Natural killer cell treated with Interleukin-12 subunit alpha and Interleukin-12 subunit beta and Interleukin-15 and Interleukin-18, amount 100 ng/mL, for 72 hours (primary cell): ENCODE measurements at places on chromosomes 3 and 15. TPM values are rescaled to one million over a fixed set of nuclear protein-coding genes. Genes with fewer than 3 reads are reported as not detected.

Gene ADAMTS7
- 0.19 TPM for total RNA-seq

DNA sequence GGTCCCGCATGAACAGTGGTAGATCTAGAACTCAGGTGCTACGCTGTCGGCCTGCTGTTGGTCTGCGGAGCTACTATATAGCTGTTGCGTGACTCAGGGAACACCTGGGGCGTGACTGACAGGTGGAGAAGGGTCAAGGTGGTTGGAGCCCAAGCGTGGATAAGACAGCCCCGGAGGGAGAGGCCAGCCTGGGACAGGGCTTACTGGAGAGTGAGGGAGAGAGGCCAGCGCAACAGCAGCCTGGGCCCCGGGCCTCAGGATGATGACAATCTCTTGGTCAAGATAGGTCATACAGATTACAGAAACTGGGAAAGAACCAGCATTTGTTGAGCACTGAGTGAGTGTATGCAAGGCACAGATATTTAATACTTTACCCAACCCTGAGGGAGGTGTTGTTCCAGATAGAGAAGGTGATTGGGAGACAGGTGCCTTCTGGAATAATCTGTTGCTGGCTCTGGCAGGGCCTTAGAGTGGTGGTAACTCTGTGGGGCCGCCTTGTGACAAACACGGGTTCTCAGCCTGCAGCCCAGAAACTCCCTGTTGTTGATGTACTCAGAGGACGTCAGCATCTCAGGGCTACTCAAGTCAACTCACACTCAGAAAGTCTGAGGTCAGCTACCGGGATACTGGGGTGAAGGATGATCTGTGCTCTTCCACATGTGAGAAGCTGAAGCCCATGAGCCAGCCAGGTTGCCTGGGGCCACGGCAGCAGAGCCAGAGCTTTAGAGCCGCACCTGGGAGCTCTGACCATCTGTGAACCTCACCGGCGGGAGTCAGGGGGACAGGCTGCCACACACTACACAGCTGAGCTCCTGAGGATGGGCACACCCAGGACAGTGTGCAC, 265.4 kb upstream of the HES1 start:
- DNase-seq: no peak

Gene NR2E3
- not detected for total RNA-seq

DNA sequence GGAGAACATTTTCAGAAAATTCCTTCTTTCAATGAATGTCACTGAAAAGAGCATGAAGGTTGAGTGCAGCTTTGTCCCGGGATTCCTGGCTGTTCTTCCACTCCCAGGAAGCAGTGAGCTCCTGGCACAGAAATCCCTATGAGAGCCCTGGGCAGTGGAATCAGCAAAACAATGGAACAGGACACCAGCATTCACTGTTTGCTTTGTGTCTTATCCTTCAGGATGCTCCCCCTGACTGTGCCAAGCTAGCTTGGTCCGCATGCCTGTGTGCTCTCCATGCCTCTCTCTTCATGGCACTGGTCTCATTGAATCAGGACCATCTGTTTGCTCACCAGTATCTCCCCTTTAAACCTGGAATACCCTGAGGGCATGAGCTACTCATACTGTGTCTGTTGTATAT, 102.0 kb upstream of the GADL1 start:
- no peak for DNase-seq

- DNase-seq: no peak
Observed at GRCh38 chr15:93294896-93295295, 205.9 kb upstream of the RGMA start.

- DNase-seq: no peak
Observed at GRCh38 chr3:11636394-11636770, 7.3 kb downstream of the VGLL4 start.

Gene ITIH3
- total RNA-seq: not detected

GRCh38 chr3:14371573-14372474, 30.6 kb upstream of the SLC6A6 start:
- DNase-seq: no peak

- no peak for DNase-seq
Observed at GRCh38 chr3:153173758-153174516, 11.9 kb downstream of the RAP2B start.

Gene PLS1
- total RNA-seq: 4.0 TPM

Gene SEMA6D
- not detected for total RNA-seq

Gene C3orf33
- 1.7 TPM for total RNA-seq

DNA sequence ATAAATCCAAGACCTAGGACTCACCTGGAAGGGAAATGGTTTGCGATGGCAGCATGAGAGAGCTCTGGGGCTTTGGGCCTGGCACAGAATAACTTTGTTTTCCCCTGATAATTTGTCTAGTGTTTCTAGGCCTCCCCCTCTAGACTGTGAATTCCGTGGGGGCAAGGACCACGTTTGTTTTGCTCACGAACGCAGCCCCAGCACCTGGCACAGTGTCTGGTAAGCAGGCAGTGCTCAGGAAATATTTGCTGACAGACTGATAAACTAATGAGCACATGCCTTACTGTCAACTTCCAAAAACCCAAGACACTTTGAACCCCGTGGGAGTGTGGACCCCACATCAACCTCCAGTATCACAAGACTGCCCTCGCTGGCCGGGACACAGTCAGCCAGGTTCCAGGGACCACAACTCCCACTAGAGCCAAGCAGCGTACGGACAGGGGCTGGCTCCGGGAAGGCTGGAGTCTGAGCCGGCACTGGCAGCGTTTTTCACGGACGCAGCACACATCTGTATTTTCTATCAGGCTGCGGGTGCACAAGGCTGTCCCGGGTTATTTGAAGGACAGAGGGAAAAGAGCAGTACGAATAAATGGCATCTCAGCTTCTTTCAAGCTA, 146.5 kb downstream of the XXYLT1 start:
- DNase-seq: no peak

Gene TJP1
- not detected for total RNA-seq

- no peak for DNase-seq
Observed at GRCh38 chr15:35929740-35930444, 383.9 kb upstream of the DPH6 start.

GRCh38 chr3:122103821-122104514, 48.8 kb downstream of the CD86 start:
- DNase-seq: no peak

DNA sequence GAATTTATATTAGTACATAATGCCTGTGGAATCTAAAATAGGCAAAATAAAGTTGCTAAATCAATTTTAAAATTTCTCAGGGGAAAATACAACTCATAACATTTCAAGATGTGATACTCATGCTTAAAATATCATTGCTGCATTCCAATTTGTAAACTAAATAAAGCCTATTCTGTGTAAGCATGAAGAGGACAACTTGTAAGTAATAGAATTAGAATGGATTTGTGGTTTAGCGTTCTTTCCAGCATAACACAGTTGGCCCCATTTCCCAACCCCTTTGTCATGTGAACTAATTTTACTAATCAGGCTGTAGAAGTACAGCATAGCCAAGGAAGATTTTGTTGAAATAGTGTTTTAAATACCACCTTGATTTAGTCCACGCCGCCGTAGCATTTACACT, 437.2 kb downstream of the SI start:
- no peak for DNase-seq

DNA sequence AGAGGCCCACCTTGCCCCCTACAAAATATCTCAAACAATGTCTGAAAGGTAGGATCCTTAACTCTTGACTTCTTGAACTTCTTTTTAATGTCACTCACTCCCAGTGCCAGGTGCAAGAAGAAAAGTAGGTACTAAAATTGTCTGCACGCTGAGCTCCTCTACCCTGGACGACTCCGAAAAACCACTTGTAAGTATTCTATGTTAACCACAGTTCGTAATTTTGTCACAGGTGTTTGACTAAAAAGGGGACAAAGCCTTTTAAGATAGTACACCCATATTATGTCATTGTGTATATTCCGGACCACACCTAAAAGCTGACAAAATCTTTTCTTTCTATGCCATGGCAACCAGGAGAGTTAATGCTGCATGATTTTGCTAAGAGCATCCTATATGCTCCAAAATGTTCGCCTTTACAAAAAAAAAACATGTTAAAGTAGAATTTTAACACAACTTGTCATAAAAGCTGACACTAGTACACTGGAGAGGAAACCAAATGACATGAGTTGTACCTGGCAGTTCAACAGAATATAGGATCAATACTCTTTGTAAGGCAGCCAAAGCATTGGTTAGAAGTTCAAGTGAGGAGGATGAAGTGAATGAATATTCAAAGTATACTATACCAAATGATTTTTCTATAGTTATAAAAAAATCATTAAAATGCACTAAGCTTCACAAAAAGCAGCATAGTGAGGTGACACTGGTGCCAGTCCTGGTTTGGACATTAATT, 210.5 kb downstream of the FOXP1 start:
- no peak for DNase-seq

- no peak for DNase-seq
Observed at GRCh38 chr15:73753250-73754130, at the start of gene INSYN1. Gene INSYN1 (minus strand): TSS chr15:73753351. CDS start chr15:73751130, 2,221 bp downstream.

DNA sequence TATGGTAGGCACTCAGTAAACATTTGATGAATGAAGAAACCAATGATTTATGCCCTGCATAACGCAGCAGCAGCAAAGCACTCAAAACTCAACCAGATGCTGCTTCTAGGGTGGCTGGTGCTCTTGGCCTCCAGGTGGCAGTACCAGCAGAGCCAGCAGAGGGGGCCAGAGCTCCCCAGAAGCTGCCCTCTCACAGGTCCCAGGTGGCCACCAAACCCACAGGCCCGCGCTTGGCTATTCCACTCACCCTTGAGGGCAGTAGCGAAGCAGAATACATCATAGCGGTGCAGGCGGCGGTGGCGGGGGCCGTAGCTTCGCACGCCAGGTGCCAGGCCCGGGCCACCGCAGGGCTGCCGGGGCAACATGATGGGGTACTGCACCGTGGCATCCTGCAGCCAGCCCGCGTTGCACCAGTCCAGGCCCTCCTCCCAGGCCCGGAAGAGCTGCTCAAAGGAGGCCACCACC, 16.6 kb downstream of the HAPLN3 start:
- no peak for DNase-seq

GRCh38 chr3:46541835-46542234, 24.3 kb downstream of the LRRC2 start:
- no peak for DNase-seq

Gene SLC30A4
- total RNA-seq: 2.1 TPM

DNA sequence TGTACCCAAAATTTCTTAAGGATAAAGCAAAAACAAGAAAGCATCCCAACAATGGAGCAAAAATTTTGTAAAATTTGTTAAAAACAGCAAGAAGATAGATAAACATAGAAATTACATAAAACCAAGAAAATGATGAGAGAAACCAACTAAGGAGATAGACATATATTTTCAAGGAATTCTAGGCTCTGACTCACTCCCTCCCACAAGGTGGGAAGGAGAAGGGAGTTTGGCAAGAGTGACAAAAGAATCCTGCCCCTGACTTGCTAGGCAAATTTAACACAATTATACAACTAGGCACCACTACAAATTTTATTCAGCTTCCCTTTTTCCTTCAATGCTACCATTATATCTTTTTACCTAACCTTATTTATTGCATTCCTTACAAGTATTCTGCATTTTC, 70.9 kb downstream of the MYO9A start:
- DNase-seq: no peak

- no peak for DNase-seq
Observed at GRCh38 chr3:36548712-36549111, 168.4 kb downstream of the STAC start.

Gene RTP3
- not detected for total RNA-seq

DNA sequence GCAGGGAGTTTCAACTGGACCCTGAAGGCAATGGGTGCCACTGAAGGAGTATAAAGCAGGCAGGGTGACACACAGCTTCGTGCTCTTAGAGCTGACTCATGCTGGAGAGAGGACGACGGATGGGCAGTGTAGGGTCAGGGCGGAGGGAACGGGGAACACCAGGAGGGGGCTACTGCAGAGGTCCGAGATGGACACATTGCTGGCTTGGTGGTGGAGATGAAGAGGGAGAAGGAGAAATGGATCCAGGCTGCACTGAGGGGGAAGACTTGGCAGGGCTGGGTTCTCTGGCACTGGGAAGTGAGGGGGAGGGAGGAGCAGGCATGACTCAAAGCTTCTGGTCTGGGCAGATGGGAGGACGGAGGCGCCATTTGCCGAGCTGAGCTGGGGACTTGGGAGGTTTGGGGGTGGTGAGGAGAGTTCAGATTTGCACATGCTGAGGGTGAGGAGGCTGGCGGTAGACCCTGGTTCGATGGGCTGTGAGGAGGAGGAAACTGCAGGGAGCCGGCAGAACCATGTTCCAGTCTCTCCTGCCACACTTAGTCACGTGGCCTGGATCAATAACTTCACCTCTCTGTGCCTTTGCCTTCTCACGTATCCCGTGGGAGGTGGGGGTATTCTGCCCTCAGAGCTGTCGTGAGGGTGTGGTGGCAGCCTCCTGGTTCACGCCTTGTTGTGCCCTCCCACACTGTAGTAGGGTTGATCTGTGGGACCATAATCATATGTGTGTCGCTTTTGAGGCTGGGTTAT, 4.6 kb upstream of the KCTD6 start:
- no peak for DNase-seq

- no peak for DNase-seq
Observed at GRCh38 chr3:53229606-53230005, 26.2 kb downstream of the TKT start.

Gene GP5
- total RNA-seq: 0.24 TPM

GRCh38 chr15:29226436-29227208, 43.0 kb downstream of the NSMCE3 start:
- no peak for DNase-seq

Gene GATA2
- total RNA-seq: 72.7 TPM

DNA sequence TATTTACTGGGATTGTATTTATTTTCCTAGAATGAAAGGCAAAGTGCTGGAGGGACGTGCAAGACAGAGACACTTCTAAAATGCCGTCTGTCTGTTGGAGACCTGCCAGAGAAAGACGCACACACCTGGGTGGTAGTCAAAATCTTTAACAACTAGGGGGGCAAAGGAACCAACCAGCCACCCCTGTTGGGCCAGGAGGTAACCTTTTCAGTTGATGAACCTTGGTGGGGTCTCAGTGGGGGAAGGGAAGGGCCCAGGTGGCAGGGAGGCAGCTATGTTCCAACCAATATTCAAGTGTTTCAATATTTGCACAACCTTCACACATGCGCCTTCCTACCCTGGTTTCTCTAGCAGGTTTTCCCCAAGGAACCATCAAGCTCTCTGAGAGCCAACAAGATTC, 99.0 kb downstream of the MEGF11 start:
- no peak for DNase-seq

DNA sequence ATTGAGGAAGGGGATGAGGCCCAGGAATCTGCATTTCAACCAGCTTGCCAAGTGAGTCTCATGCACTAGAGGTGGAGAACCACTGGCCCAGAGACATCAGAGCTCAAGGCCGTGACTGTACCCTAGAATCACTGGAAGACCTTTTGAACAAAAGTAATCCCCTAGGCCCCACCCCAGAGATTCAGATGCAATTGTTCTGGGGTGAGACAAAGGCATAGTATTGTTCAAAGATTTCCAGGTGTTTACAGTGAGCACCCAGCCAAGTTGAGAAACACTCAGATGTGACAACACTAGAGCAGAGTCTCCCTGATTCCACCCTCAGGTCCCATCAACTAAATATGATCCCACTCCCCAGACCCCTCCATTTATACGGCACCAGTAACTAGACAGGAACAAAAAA, 290.3 kb upstream of the TLE3 start:
- DNase-seq: no peak

- no peak for DNase-seq
Observed at GRCh38 chr3:177538048-177538749, 340.9 kb upstream of the TBL1XR1 start.

Gene SLC7A14
- total RNA-seq: not detected

- DNase-seq: no peak
Observed at GRCh38 chr15:48530528-48530927, 115.0 kb downstream of the FBN1 start.

Gene FAM43A
- 50.2 TPM for total RNA-seq

Gene GOLGA8O
- total RNA-seq: 75.2 TPM

GRCh38 chr15:65411465-65412071, 11.2 kb downstream of the IGDCC4 start:
- no peak for DNase-seq
